ENCODE measurements at places on chromosomes 12 and 14.

GRCh38 chr14:29528889-29529288 lies 398.8 kb downstream of the PRKD1 start:
- DNase-seq = no peak

DNA sequence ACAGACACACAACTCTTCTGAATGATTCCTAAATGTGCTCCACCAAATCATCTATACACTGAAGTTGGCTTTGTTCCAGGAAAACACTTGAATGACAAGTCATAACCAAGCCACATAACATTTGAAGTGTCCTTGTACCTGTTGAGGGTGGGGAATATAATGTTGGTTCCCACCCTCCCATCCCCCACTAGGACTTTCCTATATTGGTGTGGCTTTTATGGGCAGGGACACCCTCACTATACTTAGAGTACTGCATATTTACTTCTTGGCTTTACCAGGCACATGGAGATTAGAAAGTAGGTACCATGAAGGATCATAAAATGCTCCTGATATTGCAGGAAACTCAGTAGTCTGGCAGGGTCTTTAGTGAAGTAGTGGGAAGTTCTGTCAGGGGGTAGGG lies 9.7 kb upstream of the BHLHE41 start:
- no peak for DNase-seq

DNA sequence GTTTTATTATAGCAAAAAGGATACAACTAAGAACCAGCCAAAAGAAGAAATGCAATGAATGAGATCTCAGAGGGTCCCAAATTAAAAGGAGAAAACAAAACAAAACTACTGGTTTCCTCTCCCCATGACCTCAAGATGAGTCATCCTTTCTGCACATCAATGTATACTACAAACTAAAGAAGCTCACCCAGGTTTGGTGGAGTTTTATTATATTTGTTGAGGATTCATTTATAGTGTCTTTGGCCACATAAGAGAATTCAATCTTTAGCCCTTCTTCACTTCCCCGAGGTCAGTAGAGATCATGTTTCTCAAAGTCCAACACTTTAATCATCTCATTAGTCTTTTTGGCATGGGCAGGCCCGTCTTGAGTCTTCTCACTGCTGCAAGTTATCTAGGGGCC lies 210.6 kb downstream of the SLC6A15 start:
- DNase-seq = no peak

DNA sequence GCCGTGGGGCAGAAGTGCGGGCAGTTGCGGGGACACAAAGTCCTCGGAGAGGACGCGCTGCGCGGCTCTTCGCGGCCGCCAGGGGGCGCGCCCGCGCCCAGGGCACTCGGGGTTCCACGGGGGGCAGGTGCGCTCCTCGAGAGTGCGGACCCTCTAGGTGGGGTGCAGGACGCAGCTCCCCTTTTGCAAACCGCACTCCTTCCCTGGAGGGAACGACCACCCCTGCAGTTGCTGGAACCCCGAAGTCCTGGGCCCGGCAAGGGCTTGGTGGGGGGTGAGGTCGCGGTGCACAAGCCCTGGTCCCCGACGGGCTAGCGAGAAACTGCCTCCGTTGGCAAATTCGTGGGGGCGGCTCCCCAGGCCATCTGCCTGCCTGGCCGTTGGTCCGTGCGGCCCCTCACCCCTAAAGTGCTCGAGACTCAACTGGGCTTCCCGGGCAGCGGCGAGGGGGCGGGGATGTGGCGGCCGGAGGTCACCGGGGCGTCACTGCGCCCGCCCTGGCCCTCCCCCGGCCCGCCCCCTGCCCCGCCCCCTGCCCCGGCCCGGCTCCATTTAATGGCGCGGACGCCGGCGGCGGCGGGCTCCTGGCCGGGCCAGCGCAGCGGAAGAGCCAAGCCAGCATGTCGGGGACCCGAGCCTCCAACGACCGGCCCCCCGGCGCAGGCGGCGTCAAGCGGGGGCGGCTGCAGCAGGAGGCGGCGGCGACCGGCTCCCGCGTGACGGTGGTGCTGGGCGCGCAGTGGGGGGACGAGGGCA lies at the start of gene ADSS1:
Gene ADSS1, plus strand, starts transcription at position 579 of the 756 bp plus-strand sequence. Its CDS starts 42 bp downstream, at position 621.
- DNase-seq = no peak

DNA sequence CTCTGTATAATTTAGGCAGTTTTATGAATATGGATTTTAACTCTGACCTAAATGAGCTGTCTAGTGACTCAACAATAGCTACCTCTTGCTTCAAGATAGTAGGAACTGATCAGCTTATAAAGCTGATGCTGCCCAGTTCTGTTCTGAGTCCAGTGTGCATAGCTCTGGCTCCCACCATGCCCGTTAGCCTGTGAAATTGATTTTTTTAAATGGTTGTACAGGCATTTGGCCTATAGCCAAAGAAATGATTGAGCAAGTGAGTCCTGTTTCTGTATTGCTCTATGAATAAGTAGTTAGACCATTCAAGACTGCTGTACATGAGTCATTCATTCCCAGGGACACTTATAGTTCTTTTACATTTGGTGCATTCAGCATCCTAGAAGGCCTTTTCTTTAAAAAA lies 36.4 kb downstream of the SAMD4A start:
- no peak for DNase-seq

DNA sequence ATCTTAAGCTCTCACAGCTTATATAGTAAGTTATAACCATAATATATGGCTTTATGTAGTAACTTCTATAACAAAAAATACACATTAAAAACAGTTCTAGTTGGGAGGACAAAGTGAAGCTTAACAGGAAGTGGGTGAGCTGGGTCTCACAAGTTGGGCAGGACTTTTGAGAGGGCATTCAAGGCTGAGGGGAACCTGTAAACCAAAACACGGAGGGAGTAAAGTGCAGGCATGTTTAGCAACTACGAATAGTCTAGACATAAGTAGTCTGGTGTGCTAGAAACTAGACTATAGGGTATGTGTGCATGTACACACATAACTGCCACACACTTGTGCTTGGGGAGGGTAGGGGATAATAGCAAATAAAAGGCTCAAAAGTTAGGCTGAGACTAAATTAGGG lies 14.2 kb upstream of the NEK9 start:
- no peak for DNase-seq

DNA sequence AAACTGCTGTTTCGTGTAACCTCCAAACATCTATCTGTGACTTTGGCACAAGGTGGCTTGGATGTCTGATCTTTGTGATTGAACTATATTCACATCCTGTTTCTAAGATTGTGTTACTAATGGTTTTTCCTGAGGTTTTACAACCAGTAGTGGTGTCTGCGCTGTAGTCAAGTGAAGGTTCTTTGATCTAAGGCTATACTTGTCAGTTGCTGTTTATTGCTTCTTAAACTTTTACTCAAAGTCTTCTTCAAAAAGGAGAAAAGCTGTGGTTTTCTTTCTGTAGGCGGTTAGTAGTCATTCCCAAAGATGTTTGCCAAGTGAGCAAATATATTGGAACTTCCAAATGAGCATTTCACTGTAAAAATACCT lies 12.3 kb upstream of the CALM1 start:
- no peak for DNase-seq

DNA sequence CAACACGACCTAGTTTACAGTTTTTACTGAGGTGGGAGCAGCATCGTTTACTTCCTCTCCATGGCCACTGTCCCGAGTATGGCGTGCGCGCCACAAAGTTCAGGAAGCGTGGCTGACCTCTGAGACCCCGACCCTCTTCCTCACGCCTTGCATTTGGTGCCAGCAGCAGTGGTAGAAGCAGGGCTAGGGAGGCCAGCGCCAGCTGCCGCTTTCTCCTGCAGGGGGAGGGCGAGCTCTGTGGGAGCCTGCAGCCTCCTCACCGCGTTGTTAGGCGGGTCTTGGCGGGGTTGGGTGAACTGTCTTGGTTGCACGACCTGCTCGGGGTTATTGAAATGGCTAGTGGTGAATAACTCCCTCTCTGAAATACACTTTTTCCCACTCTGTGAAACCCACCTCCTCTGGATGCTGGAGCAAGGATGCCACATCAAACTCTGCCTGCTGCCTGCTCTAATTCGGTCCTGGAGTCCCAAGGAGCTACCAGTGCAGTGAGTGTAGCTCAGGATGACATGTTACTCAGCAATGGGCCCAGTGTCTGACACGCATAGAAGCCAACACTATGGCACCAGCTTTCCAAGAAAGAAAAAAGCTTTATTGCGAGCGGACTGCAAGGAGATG lies 22.3 kb upstream of the TDRD9 start:
- no peak for DNase-seq

GRCh38 chr12:27818401-27818918 lies 38.4 kb upstream of the MANSC4 start:
- DNase-seq = no peak

- no peak for DNase-seq
Observed at GRCh38 chr14:57769863-57770523, 95.9 kb downstream of the SLC35F4 start.

DNA sequence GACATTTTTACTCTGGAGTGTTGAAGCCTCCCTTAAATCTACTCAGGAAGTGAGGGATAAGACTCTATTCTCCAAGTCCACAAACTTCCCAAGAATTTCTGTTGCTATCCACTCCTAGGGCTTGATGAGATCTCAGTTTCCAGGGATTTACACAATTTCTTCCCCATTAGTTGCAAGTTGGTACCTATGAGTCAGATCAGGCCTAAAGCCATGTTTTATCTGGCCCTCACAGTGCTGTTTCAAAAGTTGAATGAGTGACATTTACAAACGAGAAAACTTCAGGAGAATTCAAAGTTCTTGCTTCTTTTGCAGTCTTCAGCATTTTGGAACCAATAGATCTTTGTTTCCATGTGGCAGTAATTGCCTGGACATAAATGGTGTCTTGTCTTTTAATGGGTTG lies 156.4 kb upstream of the SYT10 start:
- no peak for DNase-seq

DNA sequence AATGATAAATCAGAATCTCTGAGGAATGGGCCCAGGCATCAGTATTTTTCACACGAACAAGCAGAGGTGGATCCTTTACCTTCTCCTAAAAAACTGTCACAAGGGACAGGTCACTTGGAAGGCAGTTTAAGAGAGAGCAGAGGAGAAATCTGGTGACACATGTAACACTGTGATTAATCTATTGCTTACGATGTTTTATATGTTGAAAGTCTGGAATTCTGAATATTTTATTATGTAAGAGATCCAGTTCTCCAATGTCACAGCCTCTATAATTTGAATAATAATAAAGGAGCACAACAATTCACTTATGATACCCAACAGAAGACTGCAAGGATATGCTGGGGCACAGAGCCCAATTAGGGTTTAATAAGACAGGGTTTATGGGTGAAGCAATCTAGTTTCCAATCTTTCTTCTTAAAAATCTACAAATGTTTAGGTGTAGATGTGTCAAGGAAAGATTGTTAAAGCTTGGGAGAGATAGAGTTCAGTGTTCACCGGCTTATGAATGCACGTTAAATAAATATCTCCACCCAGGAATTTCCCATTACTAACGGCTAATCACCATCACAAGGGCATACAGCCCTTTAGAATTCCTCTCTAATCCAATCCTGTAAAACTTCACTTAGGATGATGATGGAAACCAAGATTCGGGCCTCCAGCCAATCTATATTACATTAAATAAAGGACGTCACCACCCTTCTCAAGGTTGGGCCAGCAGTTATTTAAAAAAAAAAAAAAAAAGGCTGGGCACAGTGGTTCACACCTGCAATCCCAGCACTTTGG lies 23.4 kb downstream of the DUSP16 start:
- no peak for DNase-seq

- DNase-seq = no peak
Observed at GRCh38 chr12:111084158-111084557, 163.8 kb upstream of the MYL2 start.

GRCh38 chr12:18443768-18444437 lies 182.6 kb downstream of the PIK3C2G start:
- no peak for DNase-seq

DNA sequence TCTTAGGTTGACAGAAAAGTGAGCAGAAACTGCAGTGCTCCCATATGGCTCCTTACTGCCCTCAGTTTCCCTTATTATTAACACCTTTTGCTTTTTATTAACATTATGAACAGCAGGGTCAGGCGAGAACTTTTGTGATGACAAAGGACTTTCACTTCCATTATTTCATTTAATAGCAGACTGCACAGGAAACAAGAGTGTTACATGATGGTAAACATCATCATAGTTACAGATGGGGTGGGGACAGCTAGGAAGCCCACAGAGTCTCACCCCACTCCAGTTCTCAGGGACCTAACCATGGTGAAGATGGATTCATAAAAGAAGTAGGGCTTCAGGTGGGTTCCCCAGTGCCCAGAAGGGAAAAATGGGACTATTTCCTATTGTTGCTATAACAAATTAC lies 110.1 kb upstream of the PELI2 start:
- no peak for DNase-seq

- DNase-seq = no peak
Observed at GRCh38 chr14:99263564-99264330, 8.2 kb downstream of the BCL11B start.

DNA sequence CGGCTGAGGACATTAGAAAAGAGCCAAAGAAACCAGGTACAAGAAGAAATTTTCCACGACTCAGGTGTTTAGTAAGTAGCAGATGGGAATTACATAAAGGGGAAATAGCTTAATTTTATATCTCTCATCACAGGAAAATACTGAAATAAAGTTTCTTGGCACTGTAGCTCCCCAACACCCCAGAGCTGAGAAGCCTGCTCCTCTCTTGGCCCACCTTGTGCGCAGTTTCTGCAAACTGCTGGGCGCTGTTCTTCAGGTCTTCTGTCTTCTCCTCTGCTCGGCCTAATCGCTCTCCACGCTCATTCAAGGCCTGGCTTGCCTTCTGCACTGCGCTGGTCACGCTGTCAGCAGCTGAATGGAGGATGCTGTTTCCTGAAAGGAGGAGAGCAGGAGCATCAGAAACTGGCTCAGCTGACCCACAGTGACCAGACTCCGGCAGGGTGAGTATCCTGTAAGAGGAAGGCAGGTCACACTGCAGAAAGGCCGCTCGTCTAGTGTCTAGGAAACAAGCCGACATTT lies 184.9 kb upstream of the GZMB start:
- no peak for DNase-seq

GRCh38 chr12:3160081-3160480 lies 82.9 kb downstream of the TSPAN9 start:
- no peak for DNase-seq

- no peak for DNase-seq
Observed at GRCh38 chr12:85820101-85820500, 16.1 kb downstream of the RASSF9 start.

DNA sequence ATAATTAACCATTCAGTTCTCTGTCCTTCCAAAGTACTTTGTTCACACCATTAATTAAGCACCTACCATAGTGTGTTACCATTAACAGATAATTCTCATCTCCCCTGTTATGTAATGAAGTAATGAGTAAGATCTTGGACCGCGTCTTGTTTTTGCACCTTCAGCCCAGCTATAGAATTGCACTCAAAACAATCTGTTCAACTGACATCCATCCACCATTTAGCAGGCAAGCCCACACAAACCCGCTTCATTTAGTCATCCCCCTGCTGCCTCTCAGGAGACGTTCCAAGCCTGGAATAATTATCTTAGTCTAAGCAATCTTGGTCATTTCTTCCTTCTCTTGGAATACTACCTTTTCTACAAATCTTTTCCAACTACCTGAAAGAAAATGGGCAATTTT lies 74.4 kb downstream of the DUSP16 start:
- DNase-seq = no peak

- DNase-seq = no peak
Observed at GRCh38 chr12:124681779-124682391, 114.5 kb upstream of the NCOR2 start.

Data from activated CD8-positive, alpha-beta memory T cell treated with anti-CD3 and anti-CD28 coated beads for 1 hour (primary cell).